ENCODE measurements at places on chromosomes 2 and 18. TPM values are rescaled to one million over a fixed set of nuclear protein-coding genes. Genes with fewer than 3 reads are reported as not detected.
A peak's percentile ranks its signal among the peaks of the same experiment; 100 is the strongest.

The GREB1L gene
- 2.0 TPM for total RNA-seq

GRCh38 chr2:76406134-76406855 is 695.6 kb upstream of the GCFC2 start:
- DNase-seq, result no peak

The ALPI gene
- not detected for total RNA-seq

DNA sequence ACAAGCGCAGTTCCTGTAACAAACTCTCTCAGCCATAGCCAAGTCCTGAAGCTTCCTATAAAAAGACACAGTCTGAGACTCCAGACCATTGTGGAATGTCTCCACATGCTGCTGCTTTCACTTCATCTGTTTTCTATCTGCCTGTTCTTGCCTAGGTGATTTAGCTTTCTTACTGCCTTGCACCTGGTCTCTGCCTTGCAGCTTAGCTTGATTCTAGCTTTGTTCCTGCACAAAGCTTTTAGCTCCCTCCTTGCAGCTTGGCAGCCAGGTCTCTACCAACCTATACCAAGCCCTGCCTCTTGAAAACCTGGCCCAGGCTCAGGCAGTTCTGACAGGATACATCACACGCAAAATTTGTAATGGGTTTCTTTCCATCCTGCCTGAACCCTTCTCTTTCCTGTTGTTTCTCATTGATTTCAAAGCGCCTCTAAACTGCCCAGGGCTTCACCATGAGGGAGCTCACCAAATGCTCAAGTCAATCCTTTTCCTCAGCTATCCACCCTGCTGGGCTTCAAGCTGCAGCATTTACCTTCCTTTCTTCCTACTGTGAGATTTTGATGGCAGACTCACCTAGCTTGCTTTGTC is 941.3 kb upstream of the NXPH2 start:
- DNase-seq, result no peak

DNA sequence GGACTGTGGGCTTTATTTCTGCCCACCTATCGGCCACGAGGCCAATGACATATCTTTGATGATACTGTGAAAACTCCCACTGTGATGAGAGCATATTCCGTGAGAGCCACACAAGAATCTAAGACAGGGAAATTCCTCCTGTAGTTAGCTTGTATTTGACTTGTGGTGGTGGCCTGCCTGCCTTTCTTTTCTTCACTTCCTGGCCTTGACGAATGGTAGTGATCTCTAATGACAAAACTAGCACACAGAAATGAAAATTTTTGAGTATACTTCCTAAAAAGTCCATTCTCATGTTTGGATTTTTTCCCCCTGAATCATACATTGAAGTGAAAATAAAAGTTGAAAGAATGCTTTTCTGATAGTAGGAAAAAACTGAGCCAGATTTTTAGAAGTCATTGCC is 94.4 kb downstream of the MGAT5 start:
- peak; percentile 41 for DNase-seq

The OTX1 gene
- under 0.01 TPM for total RNA-seq

The ABCG5 gene
- not detected for total RNA-seq

The C2orf66 gene
- not detected for total RNA-seq

GRCh38 chr2:27051902-27052645 is 606 bp downstream of the AGBL5 start:
- no peak for DNase-seq

The SP5 gene
- total RNA-seq, result not detected

DNA sequence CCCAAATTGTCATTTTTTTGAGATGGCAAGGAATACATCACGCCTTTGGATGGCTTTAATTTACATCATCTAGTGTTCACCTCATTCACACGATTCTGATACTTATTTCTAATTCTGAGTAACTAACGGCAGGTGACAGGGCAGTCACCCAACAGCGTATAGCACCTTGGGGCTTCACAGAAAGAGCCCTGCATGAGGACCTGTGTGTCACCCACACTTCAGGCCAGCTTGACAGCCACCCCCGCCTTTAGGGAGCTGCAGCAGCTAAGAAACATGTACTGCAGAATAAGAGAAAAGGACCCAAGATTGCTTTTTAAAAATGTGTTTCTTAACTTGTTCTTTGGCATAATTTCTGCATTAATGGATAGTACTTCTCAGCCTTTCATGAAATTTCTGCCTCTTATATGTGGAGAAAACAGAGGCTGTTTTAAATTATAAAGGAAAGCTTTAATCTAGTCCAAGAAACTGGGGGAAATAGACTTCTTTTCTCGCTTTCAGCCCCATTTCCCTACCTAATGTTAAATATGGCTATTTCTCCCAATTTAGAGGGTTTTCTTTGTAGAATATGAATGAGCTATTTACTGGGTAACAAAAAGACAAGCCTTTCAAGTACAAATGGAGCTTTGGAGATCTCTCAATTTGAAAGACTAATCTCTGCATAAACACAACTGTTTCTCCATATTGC is 245.1 kb downstream of the LDLRAD4 start:
- no peak for DNase-seq

DNA sequence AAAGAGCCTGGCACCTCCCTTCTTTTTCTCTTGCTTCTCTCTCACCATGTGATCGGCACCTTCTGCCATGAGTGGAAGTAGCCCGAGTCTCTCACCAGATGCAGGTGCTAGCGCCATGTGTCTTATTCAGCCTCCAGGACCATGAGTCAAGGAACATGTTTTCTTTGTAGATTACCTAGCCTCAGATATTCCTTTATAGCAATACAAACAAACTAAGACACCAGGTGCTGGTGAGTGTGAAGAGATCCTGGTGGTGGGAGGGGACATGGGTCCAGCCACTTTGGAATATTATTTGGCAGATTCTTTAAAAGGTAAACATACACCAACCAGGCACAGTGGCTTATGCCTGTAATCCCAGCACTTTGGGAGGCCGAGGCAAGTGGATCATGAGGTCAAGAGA is 5.9 kb upstream of the USP40 start:
- no peak for DNase-seq

The PRKAG3 gene
- total RNA-seq, result not detected

Data from lung microvascular endothelial cell (primary cell).